IPS DF 19.7 (cell line): ENCODE measurements at places on chromosomes 5 and 9.

DNA sequence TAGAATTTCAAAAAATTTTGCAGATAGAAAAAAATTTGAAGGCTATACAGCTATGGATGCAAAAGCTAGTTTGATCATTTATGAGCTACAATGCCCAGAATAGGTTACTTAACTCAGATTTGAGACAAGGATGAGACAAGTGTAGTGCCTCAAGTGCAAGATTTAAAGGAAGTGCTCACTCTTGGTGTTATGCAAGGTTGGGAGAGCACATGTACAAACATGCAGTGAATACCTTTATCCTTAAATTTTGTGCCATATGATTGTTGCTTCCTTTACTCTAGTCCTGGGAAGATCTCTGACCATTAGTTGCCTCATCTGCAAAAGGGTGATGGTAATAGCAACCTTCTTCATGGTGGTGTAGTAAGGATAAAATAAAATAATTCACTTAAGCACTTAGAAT, 31.7 kb upstream of the PPP2R2B start:
- no peak for DNase-seq

- peak; percentile 35 for DNase-seq
These were observed 172.8 kb downstream of the CARTPT start for GRCh38 chr5:71891856-71892255.

DNA sequence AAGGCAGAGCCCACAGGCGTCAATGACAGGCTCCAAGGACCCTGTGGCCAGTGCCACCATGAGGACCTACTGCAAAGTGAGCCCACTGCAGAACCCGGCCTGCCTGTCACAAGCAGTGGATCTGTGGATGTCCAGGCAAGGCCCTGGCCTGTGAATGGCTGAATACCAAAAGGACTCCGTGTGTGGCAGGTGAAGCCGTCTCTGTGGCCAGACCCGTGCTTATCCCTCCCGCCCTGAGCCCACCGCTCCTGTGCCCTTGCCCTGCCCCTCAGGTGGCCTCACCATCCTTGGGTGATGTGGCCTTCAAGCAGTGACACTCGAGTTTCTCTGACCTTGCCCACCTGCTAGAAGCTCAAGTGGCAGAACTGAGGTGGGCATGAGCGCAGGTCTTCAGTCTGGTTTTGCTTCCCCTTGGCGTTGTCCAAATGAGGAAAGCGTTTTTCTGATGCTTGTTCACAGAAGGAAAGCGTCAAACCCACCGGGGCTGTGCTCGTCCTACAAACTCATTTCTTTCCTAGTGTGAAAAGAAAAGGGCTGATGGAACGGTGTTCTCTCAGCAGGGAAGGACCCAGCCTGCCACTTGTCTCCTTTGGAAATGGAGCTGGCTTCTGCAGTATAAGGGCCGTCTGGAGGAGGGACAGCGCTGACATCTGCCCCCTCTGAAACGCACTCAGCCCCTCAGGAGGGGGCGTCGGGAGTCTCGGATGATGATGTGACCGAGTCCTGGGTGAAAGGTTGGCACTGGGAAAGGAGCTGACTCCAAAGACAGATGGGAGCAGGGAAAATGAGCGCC, 377.7 kb upstream of the IRX4 start:
- no peak for DNase-seq

- no peak for DNase-seq
These were observed 177.4 kb downstream of the SAXO1 start for GRCh38 chr9:18855656-18856055.

DNA sequence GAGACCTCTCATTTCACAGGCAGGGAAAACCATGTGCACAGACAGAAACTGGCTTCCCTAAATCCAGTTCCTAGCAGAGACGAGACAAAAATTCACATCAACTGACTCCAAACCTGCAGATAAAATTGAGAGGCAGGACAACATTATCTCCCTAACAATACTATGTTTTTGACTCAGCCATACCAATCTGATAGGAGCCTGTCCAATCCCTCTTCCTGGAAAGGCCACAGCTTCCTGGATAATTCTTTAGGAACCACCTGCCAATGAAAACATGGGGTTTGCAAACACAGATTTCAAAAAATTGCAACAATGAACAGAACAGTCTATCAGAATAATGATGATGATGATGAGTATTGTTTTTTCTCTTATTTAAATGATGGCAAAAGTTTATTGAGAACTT, 22.4 kb downstream of the SH3TC2 start:
- no peak for DNase-seq

- DNase-seq: no peak
These were observed 230.0 kb upstream of the IRX1 start for GRCh38 chr5:3365501-3366215.

- DNase-seq: no peak
These were observed 10.4 kb downstream of the FUBP3 start for GRCh38 chr9:130589754-130590153.

DNA sequence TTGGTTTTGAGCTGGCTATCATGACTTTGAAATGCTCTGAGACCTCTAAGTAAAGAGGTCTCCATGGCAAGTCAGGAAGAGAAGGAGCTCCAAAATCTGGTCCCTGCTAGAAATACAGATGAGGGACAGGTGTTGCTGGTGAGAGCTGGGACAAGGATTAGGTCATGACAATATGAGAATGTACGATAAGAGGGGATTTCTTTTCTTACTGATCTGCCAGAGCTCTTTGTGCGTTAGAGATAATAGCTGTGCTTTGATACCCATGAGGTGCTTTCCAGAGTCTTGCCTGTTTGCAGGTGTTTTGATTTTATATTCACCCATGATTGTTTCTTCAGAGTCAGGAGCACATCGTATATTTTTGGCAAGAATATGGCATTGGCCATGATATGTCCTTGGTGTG, 56.5 kb downstream of the ANKRD33B start:
- no peak for DNase-seq

GRCh38 chr9:80144856-80145255, 573.1 kb downstream of the TLE4 start:
- no peak for DNase-seq

DNA sequence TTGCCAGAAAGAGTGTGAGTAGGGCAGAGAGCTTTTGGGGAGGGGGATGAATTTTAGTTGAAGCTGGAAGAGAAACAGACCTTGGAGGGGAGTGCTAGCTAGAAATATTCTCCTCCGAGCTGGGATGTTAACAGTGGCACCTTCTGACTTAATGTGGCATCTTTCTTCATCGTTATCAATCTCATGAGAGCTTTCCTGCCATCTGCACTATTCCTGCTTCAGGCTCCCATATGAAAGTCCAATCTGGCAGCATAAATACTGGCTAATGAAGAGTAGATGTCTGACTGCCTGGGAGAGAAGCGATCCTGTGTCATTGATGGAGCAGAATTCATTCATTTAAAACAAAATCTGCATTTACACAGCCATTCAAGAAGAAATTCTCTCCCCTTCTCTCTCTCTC, 284.5 kb downstream of the TMEM38B start:
- no peak for DNase-seq

- no peak for DNase-seq
These were observed 715 bp upstream of the RPS6 start for GRCh38 chr9:19380826-19381075.

- no peak for DNase-seq
These were observed 91.8 kb upstream of the TXNDC8 start for GRCh38 chr9:110429453-110429852.

GRCh38 chr5:75051217-75051751, 1.1 kb downstream of the GCNT4 start:
- no peak for DNase-seq

GRCh38 chr9:26142201-26142600, 464.0 kb upstream of the TUSC1 start:
- DNase-seq: no peak

DNA sequence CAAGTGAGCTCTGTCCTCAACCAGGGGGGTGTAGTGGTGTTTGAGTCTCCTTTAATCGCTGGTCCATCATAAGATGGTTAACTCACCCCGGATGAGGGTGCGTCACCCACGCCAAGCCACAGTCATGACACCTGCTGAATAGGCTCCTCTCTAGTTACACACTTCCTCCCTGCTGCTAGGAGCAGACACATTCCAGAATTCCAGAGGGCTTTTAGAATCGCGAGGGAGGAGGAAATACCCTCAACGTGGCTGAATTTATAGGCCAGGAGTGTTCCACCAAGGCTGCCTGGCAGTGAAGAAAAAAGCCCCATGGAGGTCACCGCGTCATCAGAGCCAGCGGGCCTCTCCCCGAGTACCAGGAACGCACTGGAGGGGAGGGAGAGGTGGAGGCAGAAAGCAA, 5.1 kb downstream of the GLRX start:
- DNase-seq: no peak

DNA sequence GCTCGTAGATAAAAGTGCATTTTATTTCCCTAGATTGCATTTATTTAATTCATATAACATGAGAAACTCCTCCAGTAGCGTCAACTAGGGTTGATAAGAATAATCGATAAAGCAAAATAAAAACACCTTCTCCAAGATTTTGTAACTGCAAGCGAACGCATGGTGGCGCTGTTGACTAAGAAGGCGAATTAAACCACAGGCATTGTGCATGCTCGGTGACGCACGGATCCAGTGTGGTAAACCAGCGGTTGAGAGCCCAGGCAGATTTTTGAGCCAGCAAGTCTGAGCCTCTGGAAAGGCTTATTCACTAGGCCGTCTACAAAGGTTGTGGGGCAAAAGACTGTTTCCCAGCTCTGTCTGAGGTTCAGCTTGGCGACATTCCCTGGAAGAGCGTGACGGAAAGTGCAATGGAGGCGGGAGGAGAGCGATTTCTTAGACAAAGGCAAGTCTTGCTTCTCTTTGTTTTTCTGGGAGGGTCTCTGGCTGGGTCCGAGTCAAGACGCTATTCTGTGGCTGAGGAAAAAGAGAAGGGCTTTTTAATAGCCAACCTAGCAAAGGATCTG, at the start of gene PCDHB3:
Gene PCDHB3 (plus strand): TSS at position 231 of the 563 bp plus-strand sequence. CDS start 177 bp downstream, at position 408.
- peak; percentile 42 for DNase-seq

- DNase-seq: peak; percentile 45
These were observed 145.3 kb upstream of the SMARCA2 start for GRCh38 chr9:1869843-1870242.

DNA sequence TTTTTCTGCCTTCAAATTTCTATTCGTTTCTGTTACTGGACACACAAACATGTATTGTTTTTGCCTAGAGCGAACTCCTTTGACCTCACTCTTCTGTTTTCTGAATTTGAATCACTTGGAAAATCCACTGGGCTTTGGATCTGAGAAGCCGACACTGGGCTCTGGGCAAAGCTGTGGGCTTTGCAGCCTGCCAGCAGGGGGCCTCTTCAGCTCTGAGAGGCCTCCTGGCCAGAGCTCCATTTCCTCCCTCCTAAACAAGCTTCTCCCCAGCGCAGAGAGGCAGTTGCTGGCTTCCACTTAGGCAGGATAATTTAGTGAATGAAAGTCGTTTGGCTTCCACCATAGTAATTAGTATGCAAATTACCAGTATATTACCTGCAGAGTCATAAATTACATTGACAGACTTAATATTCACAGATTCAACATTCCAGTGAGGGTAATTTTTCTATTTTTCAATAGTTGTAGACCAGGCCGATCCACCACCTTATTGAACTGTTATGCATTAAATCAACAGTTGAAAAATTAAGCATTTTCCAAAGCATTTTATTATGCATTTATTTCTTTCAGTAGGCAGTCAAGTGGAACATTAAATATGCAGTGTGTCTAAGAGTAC, 104.0 kb upstream of the ZNF366 start:
- DNase-seq: peak; percentile 40

GRCh38 chr9:110521206-110521605, 58.3 kb downstream of the SVEP1 start:
- DNase-seq: no peak

DNA sequence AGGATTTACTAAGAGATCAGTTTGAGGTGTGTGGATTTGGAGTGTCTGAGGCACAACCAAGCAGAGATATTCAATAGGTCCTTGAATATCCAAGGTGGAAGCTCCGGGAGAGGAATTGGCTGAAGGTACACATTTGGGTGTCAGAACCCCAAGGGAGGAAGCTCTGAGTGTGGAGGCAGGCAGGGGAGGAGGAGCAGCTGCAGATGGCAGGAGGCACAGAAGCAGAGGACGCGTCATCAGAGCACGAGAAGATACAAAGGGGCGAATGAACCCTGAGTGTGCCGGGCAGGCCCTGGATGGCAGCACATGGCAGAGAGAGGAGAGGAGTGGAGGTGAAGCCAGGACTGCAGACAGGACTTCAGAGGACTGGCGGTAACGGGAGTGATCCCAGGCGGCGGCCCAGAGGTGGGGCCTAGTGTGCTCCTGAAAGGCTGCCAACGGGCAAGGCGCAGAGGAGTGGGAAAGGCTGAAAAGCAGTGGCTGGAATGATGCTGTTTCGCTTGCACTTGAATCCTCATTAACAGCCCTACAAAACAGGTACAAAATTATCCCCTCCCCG, 179.8 kb downstream of the FANCC start:
- no peak for DNase-seq

- DNase-seq: no peak
These were observed 103.8 kb upstream of the KLF4 start for GRCh38 chr9:107593224-107593870.

DNA sequence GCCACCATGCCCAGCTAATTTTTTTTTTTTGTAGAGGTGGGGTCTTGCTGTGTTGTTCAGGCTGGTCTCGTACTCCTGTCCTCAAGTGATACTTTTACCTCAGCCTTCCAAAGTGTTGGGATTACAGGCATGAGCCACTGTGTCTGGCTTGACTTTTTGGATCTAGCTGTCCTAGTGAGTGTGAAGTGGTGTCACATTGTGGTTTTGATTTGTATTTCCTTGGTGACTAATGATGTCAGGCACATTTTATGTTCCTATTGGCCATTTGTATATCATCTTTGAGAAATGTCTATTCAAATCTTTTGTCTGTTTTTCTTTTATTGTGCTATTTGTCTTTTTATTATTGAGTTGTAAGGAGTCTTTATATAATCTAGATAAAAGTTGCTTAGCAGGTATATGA, 53.5 kb upstream of the MCCC2 start:
- no peak for DNase-seq

DNA sequence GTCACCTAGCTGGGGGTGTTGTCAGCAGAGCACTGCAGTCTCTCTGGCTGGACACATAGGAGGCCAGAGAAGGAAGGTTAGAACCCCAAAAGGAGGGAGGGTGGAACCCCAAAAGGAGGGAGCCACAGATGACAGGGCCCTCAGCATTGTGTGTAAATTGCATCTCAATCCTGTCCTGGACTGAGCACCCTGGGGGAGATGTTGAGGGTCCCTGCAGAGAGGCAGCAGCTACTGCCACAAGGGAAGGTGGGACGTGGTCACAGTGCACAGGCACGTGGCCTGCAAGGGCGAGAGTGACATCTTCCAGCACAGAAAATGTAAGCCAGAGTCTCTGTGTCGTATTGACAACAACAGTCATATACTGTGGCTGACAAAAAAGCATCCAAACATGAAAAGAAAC, 36.5 kb upstream of the CEP72 start:
- DNase-seq: no peak
